ENCODE measurements at places on chromosomes 7 and 10. TPM values are rescaled to one million over a fixed set of nuclear protein-coding genes. Genes with fewer than 3 reads are reported as not detected.

Gene PILRA
- total RNA-seq: 3.1 TPM

Gene CYP2C19
- total RNA-seq: 43.2 TPM

Gene WNT2
- 1.7 TPM for total RNA-seq

Gene AGR2
- total RNA-seq: 2,927 TPM

Gene IGFBP3
- total RNA-seq: 12.1 TPM

Gene GARIN1A
- total RNA-seq: 0.72 TPM
